Sigmoid colon (tissue), 7 donors: ENCODE measurements at places on chromosomes 13 and 19. TPM values are rescaled to one million over a fixed set of nuclear protein-coding genes. Genes with fewer than 3 reads are reported as not detected.

GRCh38 chr19:8446061-8446709, 1.4 kb downstream of the HNRNPM start:
- H3K4me1 ChIP-seq = peaks cover 55% of the 10 kb centered on the region
- no peaks in the 10 kb centered on the region for H3K36me3 ChIP-seq
- peak; percentile 35 for DNase-seq
- no peaks in the 10 kb centered on the region for H3K27me3 ChIP-seq

KLHL1 gene
- not detected for polyA plus RNA-seq

DNA sequence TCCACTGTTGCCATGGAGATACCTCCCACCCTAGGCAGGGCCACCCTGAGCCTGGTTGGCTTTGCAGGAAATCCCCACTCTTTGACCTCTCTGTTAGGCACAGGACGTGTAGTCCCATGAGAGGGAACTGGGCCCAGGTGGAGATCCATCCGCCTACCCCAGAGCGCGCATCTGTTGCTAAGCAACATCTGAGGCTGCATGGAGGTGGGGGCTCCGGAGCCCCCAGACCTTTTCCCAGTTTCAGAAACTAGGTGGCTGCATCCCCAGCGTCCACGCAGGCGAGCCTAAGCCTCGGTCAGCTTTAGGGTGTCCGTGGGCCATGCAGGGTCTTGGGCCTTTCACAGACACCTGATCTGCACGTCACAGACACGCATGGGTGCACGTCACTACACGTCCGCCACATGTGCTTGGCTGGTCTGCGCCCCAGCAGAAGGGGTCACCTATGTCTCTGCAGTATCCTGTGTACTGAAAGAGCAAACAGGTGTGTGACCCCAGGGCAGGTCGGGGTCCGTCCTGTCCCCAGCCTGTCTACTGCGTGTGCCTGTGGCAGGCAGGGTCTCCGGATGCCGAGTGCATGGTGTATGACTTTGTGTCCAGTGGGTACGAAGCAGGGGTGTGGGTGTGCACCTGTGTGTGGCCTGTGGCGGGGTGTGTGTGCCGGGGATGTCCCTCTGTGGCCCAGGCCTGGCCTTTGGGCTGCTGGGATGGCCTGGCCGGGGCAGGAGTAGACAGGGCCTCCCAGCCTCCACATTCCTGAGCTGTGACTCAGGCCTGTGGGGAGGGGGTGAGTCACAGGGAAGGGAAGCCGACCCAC, 4.1 kb upstream of the CIRBP start:
- peak overlapping the region; percentile 94 for H3K27ac ChIP-seq
- no peaks in the 10 kb centered on the region for H3K4me1 ChIP-seq
- no peak overlapping the region for H3K4me3 ChIP-seq
- H3K36me3 ChIP-seq = no peaks in the 10 kb centered on the region
- no peaks in the 10 kb centered on the region for H3K27me3 ChIP-seq
- DNase-seq = peak; percentile 93

ZSCAN22 gene
- polyA plus RNA-seq = 1.3 TPM

GRCh38 chr19:29887442-29887855, 54.6 kb upstream of the URI1 start:
- no peak overlapping the region for H3K27ac ChIP-seq
- no peak overlapping the region for H3K4me3 ChIP-seq
- peak; percentile 26 for DNase-seq
- no peaks in the 10 kb centered on the region for H3K36me3 ChIP-seq

- no peaks in the 10 kb centered on the region for H3K27me3 ChIP-seq
- H3K27ac ChIP-seq = peak overlapping the region; percentile 95
- H3K36me3 ChIP-seq = no peaks in the 10 kb centered on the region
- DNase-seq = peak; percentile 80
- H3K4me3 ChIP-seq = peak overlapping the region; percentile 42
- H3K4me1 ChIP-seq = peaks cover 30% of the 10 kb centered on the region
These were observed 19.2 kb upstream of the ERCC1 start for GRCh38 chr19:45442778-45443461.

DNA sequence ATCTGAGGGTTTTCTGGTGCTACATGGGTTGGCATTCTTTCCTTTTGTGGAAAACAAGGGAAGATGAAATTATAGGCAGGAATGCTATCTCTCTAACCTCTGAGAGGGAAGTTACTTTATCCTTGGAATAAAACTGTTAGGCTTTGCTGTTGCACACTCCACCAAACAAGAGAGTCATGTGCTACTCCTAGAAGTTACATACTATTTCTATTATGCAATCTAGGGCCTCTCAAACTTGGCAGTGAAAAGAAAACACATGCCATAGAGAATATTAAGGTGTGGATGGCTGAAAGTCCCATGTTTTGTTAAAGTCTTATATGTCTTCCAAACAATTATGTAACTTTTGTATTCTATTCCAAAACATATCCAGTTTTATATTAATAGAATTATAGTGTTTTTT, 367.9 kb downstream of the SLC7A1 start:
- H3K27me3 ChIP-seq = no peaks in the 10 kb centered on the region
- peak overlapping the region; percentile 29 for H3K27ac ChIP-seq
- no peaks in the 10 kb centered on the region for H3K36me3 ChIP-seq
- no peak overlapping the region for H3K4me3 ChIP-seq
- H3K4me1 ChIP-seq = peaks cover 73% of the 10 kb centered on the region
- no peak for DNase-seq

IGFL1 gene
- not detected for polyA plus RNA-seq

CPB2 gene
- not detected for polyA plus RNA-seq

- no peak overlapping the region for H3K27ac ChIP-seq
- no peaks in the 10 kb centered on the region for H3K4me1 ChIP-seq
- DNase-seq = no peak
These were observed 18.0 kb downstream of the DCUN1D2 start for GRCh38 chr13:113472355-113473025.

HAUS8 gene
- 14.8 TPM for polyA plus RNA-seq

FAAP24 gene
- polyA plus RNA-seq = 0.92 TPM

LGALS7B gene
- not detected for polyA plus RNA-seq

LILRB2 gene
- polyA plus RNA-seq = 5.5 TPM

DNA sequence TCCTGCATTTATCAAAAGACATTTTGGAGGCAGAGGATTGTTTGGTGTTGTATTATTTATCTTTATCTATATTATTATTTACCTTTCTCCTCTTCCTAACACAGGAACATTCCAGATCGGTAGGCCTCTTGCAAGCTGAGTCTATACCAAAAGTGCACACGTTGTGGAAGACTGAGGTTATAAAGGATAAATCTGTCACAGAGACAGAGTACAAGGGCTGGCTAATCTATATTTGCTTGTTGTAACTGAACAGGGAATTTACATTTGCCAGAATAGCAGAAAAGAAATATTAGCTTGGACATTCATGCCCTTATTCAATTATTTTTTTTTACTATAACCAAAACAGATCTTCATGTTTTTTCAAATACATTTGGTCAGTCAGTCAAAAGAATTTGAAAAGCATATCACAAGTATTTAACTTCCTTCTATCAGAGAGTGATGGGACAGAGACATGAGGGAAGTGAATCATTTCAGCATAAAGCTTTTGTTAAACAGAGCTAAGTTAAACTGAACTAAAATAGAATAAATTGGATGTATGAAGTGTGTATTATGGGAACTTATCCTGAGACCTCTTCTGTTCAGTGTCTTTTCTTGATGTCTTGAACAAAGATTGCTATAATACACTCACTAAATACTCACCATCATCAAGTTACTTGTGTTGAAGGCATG, 352.5 kb downstream of the DNAJC15 start:
- no peaks in the 10 kb centered on the region for H3K27me3 ChIP-seq
- no peak overlapping the region for H3K4me3 ChIP-seq
- DNase-seq = no peak
- H3K27ac ChIP-seq = no peak overlapping the region
- no peaks in the 10 kb centered on the region for H3K4me1 ChIP-seq

DNA sequence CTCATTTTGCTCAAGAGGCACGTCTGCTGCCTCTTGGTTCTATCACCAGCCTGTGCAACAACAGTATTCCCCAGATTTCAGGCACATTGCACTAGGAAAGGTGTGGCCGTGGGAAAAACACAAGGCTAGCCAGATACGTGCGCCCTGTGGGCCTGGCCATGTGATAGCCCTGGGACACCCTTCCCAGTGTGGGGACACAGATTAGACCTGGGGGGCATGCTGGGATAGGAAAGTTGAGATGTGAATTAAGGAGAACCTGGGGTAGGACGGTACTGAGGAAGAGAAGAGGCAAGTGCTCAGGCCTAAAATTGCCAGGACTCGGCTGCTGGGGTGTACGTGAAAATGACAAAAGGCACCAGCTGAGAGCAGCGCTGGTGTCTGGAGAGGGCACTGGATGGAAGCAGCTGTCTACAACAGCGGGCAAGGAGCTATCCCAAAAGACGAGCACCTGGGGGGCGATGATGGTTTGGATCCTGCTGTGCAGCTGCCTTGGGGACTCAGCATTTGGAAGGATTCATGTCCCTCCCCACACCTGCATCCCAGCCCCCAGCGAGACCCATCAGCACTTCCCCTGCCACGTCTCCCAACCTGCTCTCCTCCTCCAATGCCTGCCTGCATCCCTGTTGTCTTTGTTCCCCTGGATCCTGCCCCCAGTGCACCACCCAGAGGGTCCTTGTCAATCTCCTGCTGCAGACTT, 54.3 kb downstream of the GGACT start:
- DNase-seq = peak; percentile 43
- no peaks in the 10 kb centered on the region for H3K4me1 ChIP-seq
- no peak overlapping the region for H3K4me3 ChIP-seq
- no peak overlapping the region for H3K27ac ChIP-seq
- H3K27me3 ChIP-seq = no peaks in the 10 kb centered on the region
- H3K36me3 ChIP-seq = no peaks in the 10 kb centered on the region

DNA sequence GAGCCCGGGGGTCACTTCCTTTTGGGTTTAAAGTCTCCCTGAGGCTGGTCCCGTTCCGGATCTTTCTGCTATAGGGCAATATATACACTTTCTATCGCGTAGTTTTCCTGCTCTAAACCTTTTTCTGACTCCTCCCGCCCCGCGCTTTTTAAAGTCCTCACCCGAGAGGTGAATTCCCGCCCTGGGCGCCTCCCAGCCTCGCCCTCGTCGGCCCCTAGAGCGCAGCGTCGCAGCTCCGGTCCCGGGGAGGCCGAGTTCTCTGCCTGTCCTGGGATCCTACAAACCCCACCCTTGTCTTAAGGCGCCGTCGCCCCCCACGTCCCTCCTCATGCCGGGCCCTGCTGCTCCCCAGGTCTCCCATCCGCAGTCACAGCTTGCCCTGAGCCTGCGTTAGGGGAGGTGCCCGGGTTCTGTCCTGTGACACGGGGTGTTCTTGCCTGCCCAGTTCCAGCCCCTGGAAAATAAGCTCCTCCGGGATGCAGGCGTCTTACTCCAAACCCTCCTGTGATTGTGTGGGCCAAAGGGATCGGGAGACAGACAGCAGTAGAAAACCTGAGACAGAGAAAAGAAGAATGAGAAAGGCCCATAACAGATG, 491 bp downstream of the ZNF525 start:
- H3K4me1 ChIP-seq = no peaks in the 10 kb centered on the region
- H3K4me3 ChIP-seq = peak overlapping the region; percentile 59
- no peak for DNase-seq
- H3K27me3 ChIP-seq = no peaks in the 10 kb centered on the region

GRCh38 chr19:40598121-40598917, 2.9 kb upstream of the LTBP4 start:
- DNase-seq = peak; percentile 95
- peak overlapping the region; percentile 16 for H3K27ac ChIP-seq
- H3K27me3 ChIP-seq = peaks cover 47% of the 10 kb centered on the region
- H3K4me1 ChIP-seq = peaks cover 65% of the 10 kb centered on the region
- no peak overlapping the region for H3K4me3 ChIP-seq
- no peaks in the 10 kb centered on the region for H3K36me3 ChIP-seq

DNA sequence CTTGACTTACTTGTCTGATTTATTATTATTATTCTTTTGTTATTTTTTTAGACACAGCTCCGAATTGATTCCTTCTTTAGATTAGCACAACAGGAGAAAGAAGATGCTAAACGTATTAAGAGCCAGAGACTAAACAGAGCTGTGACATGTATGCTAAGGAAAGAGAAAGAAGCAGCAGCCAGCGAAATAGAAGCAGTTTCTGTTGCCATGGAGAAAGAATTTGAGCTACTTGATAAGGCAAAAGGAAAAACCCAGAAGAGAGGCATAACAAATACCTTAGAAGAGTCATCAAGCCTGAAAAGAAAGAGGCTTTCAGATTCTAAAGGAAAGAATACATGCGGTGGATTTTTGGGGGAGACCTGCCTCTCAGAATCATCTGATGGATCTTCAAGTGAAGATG, 29.4 kb downstream of the ERCC5 start:
- H3K36me3 ChIP-seq = peaks cover 29% of the 10 kb centered on the region
- no peak overlapping the region for H3K27ac ChIP-seq
- no peak overlapping the region for H3K4me3 ChIP-seq
- DNase-seq = no peak

PVR gene
- 19.7 TPM for polyA plus RNA-seq

GRCh38 chr19:33114312-33114711, 17.6 kb upstream of the WDR88 start:
- H3K36me3 ChIP-seq = peaks cover 52% of the 10 kb centered on the region
- DNase-seq = no peak
- H3K27me3 ChIP-seq = no peaks in the 10 kb centered on the region
- H3K27ac ChIP-seq = no peak overlapping the region

TNNT1 gene
- 2.3 TPM for polyA plus RNA-seq

PLEKHF1 gene
- polyA plus RNA-seq = 13.0 TPM

- no peaks in the 10 kb centered on the region for H3K4me1 ChIP-seq
- H3K4me3 ChIP-seq = no peak overlapping the region
- no peak for DNase-seq
These were observed 194.8 kb upstream of the ARGLU1 start for GRCh38 chr13:106762708-106763107.

KCNRG gene
- not detected for polyA plus RNA-seq

GRCh38 chr13:60312851-60313505, 84.0 kb upstream of the TDRD3 start:
- no peak overlapping the region for H3K27ac ChIP-seq
- no peak for DNase-seq
- H3K4me1 ChIP-seq = no peaks in the 10 kb centered on the region
- H3K36me3 ChIP-seq = no peaks in the 10 kb centered on the region

- no peaks in the 10 kb centered on the region for H3K36me3 ChIP-seq
- no peaks in the 10 kb centered on the region for H3K4me1 ChIP-seq
- H3K4me3 ChIP-seq = no peak overlapping the region
- no peaks in the 10 kb centered on the region for H3K27me3 ChIP-seq
- no peak overlapping the region for H3K27ac ChIP-seq
These were observed 1357.9 kb downstream of the SLITRK5 start for GRCh38 chr13:89029062-89029461.
